ENCODE measurements at places on chromosomes 7 and 10.

DNA sequence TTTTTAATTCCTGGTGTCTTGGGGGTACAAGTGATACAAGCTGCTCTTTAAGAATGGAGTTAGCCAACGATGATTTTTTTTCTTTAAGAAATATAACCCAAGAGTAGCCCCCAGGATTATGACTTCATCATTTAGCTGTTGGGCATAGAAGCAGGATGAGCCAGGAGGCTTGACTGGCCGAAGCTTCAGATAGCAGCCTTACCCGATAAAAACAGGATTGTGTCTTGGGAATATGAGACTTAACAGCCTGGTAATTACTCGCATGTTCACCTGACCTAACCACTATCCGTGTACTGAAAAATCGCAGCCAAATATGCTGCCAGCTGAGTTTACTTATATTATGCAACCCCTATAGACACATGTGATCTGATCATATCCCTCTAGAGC lies 346.0 kb upstream of the BMPER start:
- no peak for DNase-seq

DNA sequence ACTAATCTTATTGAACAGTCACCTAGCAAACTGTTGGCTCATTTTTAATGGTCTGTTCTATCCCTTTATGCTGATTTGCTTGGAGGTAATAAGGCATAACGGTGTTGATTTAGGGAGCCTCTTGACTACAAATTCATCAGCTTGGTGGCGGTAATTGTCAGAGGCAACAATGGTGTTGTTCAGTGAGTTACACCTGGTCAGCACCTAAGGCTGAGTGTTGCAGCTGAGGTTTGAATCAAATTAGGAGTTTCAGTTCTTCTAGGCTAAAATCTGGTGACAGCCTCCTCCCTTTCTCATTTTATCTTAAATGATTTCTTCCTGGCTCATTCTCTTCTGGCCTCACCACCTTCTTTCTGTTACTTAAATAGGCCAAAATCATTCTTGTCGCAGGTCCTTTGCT lies 42.3 kb upstream of the SP8 start:
- no peak for DNase-seq

- no peak for DNase-seq
Measured at GRCh38 chr7:136741941-136742340, 126.5 kb upstream of the CHRM2 start.

DNA sequence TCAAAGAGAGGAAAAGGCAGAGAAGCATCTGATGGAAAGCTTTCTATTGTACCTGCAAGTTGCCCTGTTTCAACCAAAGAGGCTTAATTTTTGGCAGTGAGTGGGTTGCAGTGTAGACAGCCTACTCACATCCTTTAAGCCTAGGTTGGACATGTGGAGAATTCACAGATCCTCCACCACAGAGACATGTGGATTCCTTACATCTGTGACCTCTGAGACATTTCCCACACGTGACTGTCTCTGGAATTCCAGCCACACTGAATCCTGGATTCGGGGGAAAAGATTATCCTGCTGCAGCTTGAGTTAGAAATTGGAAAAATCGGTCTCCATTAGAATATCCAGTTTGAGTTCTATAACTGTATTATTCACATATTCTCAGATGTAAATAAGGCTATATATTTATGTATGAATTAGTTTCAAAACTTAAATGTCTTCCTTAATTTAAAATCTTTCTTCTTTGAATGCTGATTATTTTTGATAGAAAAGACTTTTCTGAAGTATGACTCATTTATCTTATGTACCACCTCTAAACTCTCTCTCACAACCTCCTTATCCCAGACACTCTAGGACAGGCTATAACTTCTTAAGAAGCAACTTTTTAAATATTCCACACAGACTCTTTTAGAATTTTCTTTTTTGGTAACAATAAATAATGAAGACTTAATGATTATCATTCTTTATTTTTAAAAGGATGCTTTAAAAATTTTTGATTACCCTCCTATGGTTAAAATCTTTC lies 123.3 kb downstream of the TWIST1 start:
- no peak for DNase-seq

DNA sequence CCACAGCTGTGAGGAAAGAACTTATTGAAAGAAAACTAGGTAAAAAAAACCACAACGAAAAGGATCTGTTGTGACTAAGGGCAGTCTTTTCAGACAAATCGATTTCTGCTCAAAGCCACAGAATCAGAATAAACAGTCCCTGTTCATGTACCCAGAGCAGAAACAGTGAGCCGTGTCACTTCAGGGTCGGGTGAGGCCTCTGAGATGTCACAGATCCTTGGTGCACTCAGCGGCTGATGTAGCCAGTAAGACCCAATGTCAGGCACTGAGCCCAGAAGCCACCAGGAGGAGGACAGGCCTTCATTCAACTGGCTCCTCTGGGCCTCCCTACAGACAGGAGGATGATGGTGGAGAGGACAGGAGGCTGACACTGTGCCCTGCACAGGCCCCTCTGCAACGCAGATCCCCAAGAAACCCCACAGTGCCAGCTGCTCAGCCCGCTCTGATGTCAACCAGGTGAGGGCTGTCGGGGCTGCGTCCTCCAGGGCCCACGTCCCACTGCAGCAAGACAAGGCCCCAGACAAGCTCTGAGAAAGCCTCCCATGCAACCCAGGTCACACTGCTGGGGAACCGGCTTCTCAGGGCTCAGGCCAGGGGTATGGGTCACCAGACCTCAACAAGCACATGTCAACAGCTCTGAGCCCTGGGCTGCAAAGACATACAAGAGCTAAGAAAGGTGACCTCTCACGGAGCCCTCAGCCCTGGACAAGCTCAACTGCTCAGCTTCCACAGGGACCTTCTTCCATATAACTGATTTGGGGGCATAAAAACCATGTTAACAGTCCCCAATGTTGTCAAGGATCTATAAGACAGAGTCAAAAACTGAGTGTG lies 190.6 kb downstream of the PARD3 start:
- no peak for DNase-seq

DNA sequence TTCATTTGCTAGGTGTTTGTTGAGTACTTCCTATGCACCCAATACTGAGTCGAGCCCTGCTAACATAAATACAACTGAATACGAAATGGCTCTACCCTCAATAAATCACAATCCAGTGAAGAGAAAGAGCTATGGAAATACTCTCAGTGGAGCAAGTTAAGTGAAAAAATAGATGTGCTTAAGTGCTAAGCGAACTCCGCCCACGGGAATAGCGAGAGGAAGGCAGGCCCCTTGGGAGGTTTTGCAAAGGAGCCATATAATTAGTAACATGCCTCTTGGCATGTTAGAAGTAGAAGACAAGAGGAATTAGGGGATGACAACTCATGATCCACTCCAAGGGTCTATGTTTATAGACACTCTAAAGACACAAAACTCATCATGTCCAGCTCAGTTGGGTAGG lies 42.8 kb upstream of the TSPAN33 start:
- no peak for DNase-seq

DNA sequence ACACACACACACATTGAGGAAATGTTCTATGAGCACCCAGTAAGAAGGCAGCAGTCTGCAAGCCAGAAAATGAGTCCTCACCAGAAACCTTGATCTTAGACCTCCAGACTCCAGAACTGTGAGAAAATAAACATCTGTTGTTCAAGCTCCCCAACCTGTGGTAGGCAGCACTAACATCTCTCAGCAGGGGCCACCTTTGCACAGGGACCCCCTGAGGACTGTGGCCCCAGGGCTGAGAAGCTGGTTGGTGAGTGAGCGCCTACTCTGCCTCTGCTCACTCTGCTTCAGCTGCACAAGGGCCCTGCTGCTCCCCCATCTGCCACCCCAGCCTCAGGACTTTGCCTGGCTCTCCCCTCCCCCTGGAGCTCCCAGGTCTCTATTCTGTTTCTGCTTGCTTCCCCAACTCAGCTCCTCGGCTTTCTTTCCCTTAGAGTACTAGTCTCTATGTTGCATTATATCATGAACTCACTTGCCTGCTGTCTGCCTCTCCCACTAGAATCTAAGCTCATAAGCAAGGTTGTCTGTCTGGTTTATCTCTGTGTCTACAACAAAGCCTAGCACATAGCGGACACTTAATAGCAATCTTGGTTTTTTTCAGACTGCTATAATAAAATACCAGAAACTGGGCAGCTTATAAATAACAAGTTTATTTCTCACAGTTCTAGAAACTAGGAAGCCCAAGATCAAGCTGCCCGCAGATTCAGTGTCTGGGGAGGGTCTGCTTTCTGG lies 40.4 kb upstream of the PRLHR start:
- no peak for DNase-seq

GRCh38 chr7:158310924-158311666 lies 276.5 kb downstream of the PTPRN2 start:
- DNase-seq = no peak

DNA sequence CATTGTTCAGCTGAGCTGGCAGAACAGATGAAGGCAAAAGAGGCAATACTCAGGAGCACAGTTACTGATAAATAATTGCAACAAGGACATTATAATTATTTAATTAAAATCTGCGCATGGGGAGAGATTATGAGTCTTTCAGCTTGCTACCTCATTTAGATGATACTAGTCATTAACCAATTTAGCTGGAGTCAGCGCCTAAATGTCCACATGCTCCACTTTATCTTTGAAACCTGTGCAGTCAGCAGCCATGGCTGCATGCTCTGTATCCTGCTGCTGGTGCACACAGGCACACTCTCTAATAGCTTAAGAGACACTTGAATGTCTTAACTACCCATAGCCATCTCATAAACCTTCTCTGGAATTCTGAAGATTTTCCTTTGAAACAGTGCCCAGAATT lies 196.8 kb downstream of the PPP1R3A start:
- DNase-seq = no peak

DNA sequence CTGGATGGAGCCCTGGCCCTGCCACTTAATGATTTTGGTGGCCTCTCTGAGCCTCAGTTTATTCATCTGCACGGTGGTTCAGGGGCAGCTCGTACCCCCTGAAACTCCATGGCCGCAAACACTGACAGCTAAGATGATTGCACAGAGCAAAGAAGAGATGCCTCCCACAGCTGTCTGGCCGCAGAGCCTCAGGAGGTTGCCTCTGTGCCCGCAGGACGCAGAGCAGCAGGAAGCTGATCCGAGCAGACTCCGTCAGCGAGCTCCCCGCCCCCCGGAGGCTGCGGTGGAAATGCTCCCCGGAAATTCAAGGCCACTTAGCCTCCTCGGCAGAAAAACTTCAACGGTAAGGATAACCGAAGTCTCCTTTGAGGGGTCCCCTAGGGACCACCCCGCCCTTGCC lies 30.2 kb upstream of the C10orf53 start:
- no peak for DNase-seq

DNA sequence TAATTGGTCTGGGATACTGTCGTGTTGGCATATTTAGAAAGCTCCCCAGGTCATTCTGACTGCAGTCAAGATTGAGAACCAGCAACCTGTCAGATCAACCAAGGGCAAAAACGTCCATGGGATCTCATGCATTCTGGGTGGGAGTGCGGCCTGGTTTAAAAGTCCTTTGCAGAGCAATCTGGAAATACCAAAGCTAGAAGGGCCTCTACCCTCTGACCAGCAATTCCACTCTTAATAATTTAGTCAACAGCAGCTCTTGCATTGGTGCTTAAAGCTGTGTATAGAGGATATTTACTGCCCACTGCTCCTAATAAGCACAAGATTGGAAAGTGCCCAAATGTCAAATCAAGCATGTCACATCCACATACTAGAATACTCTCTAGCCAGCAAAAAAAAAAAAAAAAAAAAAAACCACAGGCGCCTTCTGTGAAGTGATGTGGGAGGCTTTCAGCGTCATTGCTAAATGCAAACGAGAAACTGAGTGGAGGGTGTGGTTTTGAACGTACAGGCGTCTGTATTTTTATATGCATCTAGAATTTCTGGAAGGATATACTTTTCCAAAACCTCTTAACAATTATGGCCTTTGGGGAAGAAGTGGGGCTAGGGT lies 44.8 kb upstream of the HSPA12A start:
- no peak for DNase-seq

- peak; percentile 10 for DNase-seq
Measured at GRCh38 chr7:134186027-134186426, 58.9 kb downstream of the LRGUK start.

DNA sequence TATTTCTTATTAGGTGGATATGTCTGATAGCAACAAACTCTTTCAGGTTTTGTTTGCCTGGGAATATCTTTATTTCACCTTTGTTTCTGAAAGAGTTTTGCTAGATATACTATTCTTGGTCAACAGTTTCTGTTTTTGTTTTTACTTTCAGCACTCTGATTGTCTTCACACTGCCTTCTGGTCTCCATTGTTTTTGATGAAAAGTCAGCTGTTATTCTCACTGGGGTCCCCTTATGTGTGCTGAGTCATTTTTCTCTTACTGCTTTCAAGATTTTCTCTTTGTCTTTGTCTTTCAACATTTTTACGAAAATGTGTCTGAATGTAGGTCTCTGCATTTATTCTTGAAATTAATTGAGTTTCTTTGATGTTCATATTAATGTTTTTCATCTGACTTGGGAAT lies 15.2 kb upstream of the RASSF4 start:
- DNase-seq = no peak

DNA sequence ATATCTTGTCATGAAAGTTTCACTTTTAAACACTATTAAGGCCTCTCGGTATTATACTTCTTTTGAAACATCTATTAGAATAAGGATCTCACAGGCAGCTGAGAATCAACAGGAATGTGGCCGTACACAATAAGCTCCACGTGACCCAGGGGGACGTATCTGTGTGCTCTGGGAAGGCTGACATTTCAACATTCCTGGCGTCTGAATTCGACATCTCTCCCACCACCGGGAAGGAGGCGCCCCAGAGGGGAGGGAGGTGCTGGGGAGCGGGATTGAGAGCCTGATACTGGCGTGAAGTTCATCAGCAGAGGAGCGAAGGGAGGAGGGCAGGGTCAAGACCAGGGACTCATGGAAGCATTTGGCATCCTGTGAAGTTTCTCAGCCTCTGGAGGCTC lies 401.3 kb downstream of the DNAJB6 start:
- DNase-seq = no peak

DNA sequence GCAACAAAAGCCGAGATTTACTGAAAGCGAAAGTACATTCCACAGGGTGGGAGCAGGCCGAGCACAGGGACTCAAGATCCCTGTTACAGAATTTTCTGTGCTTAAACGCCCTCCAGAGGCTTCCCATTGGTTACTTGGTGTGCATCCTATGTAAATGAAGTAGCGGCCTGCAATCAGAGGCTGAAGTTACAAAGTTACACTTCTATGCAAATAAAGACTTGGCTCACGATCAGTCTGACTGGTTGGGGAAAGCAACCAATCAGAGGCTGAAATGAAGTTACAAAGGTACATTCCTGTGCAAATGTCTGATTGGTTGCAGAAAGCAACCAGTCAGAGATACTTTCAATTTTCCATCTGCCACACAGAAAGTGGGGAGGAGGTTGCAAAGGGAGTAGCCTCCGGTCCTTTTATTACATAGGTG lies 4.1 kb downstream of the ACBD7 start:
- DNase-seq = peak; percentile 81

DNA sequence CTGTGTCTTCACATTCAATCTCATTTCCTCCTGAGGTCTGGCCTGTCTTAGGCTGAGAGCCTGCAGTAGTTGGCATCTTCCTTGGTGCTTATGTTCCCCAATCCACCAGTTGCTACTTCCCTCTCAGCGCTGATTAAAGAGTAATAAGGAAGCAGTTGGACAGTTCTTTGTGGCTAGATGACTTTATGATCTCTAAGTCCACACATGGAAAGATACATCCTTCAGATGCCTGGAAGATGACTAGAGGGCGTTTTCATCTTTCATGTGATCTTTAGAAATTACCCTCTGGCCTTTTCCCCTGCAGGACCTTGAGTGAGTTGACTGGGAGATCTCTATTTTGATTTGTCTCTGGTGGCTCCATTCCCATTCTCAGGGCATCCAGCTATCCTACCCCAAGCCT lies 204.5 kb downstream of the GRM3 start:
- no peak for DNase-seq
